ENCODE measurements at places on chromosomes 16 and 17. TPM values are rescaled to one million over a fixed set of nuclear protein-coding genes. Genes with fewer than 3 reads are reported as not detected.

Gene KRT27
- not detected for total RNA-seq

Gene JUP
- total RNA-seq, result 0.99 TPM

Gene SNX20
- 49.9 TPM for total RNA-seq

DNA sequence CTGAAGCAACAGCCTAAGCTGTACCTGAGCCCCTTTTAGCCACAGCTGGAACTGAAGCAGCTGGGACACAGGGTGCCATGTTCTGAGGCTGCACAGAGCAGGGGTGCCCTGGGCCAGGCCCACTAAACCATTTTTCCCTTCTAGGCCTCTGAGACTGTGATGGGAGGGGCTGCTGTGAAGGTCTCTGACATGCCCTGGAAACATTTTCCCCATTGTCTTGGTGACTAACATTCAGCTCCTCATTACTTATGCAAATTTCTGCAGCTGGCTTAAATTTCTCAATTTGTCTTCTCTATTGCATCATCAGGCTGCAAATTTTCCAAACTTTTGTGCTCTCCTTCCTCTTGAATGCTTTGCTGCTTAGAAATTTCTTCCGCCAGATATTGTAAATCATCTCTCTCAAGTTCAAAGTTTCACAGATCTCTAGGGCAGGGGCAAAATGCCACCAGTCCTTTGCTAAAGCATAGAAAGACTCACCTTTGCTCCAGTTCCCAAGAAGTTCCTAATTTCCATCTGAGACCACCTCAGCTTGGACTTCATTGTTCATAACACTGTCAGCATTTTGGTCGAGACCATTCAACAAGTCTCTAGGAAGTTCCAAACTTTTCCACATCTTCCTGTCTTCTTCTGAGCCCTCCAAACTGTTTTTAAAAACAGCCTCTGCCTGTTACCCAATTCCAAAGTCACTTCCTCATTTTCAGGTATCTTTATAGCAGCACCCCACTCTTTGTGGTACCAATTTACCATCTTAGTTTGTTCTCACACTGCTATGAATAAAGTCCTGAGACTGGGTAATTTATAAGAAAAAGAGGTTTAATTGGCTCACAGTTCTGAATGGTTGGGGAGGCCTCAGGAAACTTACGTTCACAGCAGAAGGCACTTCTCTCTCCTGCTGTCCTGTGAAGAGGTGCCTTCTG, 49.8 kb downstream of the TMEM100 start:
- no peak overlapping the region for H3K4me3 ChIP-seq
- peaks cover 43% of the 10 kb centered on the region for H3K27me3 ChIP-seq
- DNase-seq, result no peak
- H3K36me3 ChIP-seq, result peaks cover 2% of the 10 kb centered on the region
- peak overlapping the region; percentile 31 for H3K27ac ChIP-seq

GRCh38 chr17:64398320-64398719, 7.7 kb upstream of the PECAM1 start:
- no peaks in the 10 kb centered on the region for H3K27me3 ChIP-seq
- H3K4me1 ChIP-seq, result peaks cover 54% of the 10 kb centered on the region
- H3K36me3 ChIP-seq, result no peaks in the 10 kb centered on the region
- H3K4me3 ChIP-seq, result peak overlapping the region; percentile 53
- H3K27ac ChIP-seq, result peak overlapping the region; percentile 59
- DNase-seq, result no peak

- H3K4me1 ChIP-seq, result no peaks in the 10 kb centered on the region
- no peak within 1 kb of the TSS for H3K27ac ChIP-seq
- DNase-seq, result no peak
- H3K27me3 ChIP-seq, result peaks cover 66% of the 10 kb centered on the region
Observed at GRCh38 chr17:2749058-2749783, at the start of gene CCDC92B. CCDC92B (minus strand) TSS chr17:2749652; CDS start chr17:2735145, 14,507 bp downstream.

- H3K27me3 ChIP-seq, result no peaks in the 10 kb centered on the region
- DNase-seq, result no peak
- H3K4me1 ChIP-seq, result peaks cover 13% of the 10 kb centered on the region
- H3K36me3 ChIP-seq, result no peaks in the 10 kb centered on the region
- no peak overlapping the region for H3K4me3 ChIP-seq
- no peak overlapping the region for H3K27ac ChIP-seq
Observed at GRCh38 chr17:44792276-44792675, 33.5 kb downstream of the ADAM11 start.

DNA sequence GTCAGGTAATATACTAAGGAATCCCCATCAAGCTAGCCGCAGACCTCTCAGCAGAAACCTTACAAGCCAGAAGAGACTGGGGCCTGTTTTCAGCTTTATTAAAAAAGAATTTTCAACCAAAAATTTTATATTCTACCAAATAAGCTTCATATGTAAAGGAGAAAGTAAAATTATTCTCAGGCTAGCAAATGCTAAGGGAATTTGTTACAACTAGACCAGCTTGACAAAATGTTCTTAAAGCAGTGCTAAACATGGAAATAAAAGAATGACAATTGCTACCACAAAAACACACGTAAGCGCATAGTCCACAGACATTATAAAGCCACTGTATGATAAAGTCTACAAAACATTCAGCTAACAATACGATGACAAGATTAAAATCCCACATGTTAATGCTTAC, 449.4 kb upstream of the MON1B start:
- no peaks in the 10 kb centered on the region for H3K27me3 ChIP-seq
- no peak overlapping the region for H3K4me3 ChIP-seq
- H3K27ac ChIP-seq, result no peak overlapping the region
- no peak for DNase-seq

- no peak overlapping the region for H3K4me3 ChIP-seq
- H3K27ac ChIP-seq, result no peak overlapping the region
- no peaks in the 10 kb centered on the region for H3K36me3 ChIP-seq
- H3K4me1 ChIP-seq, result peaks cover 14% of the 10 kb centered on the region
- H3K27me3 ChIP-seq, result no peaks in the 10 kb centered on the region
Observed at GRCh38 chr17:64786337-64786736, 124.2 kb upstream of the SMURF2 start.

- H3K36me3 ChIP-seq, result peaks cover 3% of the 10 kb centered on the region
- no peaks in the 10 kb centered on the region for H3K27me3 ChIP-seq
- peaks cover 99% of the 10 kb centered on the region for H3K4me1 ChIP-seq
- peak overlapping the region; percentile 82 for H3K27ac ChIP-seq
- DNase-seq, result peak; percentile 41
- H3K4me3 ChIP-seq, result peak overlapping the region; percentile 65
Observed at GRCh38 chr16:11099672-11100205, 155.4 kb downstream of the CLEC16A start.

DNA sequence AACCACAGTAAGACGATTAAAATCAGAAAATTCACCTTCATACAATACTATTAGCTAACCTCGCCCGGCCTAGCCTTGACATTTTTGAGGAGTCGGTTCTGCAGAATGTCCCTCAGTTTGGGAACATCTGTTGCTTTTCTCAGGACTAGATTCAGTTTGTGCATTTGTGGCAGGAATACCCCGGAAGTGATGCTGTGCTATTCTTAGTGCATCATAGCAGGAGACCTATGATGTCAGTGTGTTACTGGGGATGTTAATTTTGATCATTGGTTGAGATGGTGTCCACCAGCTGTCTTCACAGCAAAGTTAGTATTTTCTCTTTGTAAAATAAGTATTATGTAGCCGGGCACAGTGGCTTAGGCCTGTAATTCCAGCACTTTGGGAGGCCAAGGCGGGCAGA, 21.5 kb upstream of the HELZ start:
- no peak overlapping the region for H3K4me3 ChIP-seq
- no peaks in the 10 kb centered on the region for H3K36me3 ChIP-seq

DNA sequence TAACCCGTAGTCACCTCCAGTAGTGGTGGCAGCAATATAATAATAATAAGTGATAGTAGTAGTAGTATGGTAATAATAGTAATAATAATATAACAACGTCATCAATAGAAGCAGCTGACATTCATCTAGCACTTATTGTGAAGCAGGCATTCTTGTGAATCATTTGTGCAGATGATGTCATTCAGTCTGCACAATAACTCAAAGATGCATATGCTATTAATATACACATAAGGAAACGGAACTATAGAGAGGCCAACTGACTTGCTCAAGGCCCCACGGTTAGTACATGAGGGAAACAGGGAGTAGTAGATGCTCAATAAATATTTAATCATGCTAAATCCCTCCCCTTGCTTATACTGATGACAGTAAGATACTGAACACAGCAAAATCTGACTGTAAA, 35.4 kb upstream of the GAN start:
- no peak overlapping the region for H3K4me3 ChIP-seq
- no peaks in the 10 kb centered on the region for H3K4me1 ChIP-seq
- H3K36me3 ChIP-seq, result no peaks in the 10 kb centered on the region
- H3K27ac ChIP-seq, result no peak overlapping the region
- DNase-seq, result no peak
- no peaks in the 10 kb centered on the region for H3K27me3 ChIP-seq

GRCh38 chr16:1913327-1914083, 4.7 kb downstream of the HS3ST6 start:
- H3K4me3 ChIP-seq, result no peak overlapping the region
- no peak for DNase-seq
- H3K27ac ChIP-seq, result no peak overlapping the region
- H3K27me3 ChIP-seq, result peaks cover 33% of the 10 kb centered on the region

DNA sequence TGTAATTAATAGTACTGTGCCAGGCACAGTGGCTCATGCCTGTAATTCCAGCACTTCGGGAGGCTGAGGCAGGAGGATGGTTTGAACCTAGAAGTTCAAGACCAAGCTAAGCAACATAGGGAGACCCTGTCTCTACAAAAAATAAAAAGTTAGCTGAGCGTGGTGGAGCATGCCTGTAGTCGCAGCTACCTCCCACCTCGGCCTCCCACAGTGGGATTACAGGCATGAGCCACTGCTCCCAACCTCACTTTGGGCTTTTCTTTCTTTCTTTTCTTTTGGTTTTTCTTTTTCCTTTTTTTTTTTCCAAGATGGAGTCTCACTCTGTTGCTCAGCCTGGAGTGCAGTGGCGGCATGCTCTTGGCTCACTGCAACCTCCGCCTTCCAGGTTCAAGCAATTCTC, 137.8 kb downstream of the MRM1 start:
- H3K4me1 ChIP-seq, result no peaks in the 10 kb centered on the region
- no peak for DNase-seq
- no peak overlapping the region for H3K4me3 ChIP-seq
- H3K27me3 ChIP-seq, result peaks cover 8% of the 10 kb centered on the region
- H3K27ac ChIP-seq, result no peak overlapping the region

GRCh38 chr17:75848523-75849278, 4.5 kb upstream of the UNC13D start:
- H3K27ac ChIP-seq, result peak overlapping the region; percentile 66
- H3K27me3 ChIP-seq, result no peaks in the 10 kb centered on the region
- DNase-seq, result peak; percentile 84
- no peak overlapping the region for H3K4me3 ChIP-seq

- no peaks in the 10 kb centered on the region for H3K27me3 ChIP-seq
- peak; percentile 23 for DNase-seq
- peaks cover 86% of the 10 kb centered on the region for H3K4me1 ChIP-seq
- peak overlapping the region; percentile 91 for H3K27ac ChIP-seq
Observed at GRCh38 chr16:17368951-17369350, 101.8 kb downstream of the XYLT1 start.

- H3K36me3 ChIP-seq, result peaks cover 2% of the 10 kb centered on the region
- no peaks in the 10 kb centered on the region for H3K4me1 ChIP-seq
- H3K27me3 ChIP-seq, result no peaks in the 10 kb centered on the region
- no peak for DNase-seq
Observed at GRCh38 chr16:62665269-62665668, 629.0 kb upstream of the CDH8 start.

DNA sequence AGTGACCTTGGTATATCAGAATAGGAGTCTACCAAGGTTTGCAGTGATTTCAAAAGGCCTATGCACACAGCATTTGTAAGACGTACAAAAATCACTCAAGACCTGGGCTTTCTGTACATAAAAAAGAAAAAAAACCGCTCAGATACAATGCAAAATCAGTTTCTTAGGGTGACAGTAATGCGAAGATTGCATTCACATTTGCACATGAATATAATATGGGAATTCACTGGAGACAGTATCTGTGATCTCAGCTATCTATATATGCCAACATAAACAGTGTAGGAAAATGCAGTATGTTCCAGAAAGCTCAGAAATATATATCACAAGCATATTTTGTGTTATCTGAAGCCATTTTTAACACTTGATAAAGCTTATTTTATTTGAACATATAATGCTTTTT, 176.4 kb upstream of the MYOCD start:
- H3K27me3 ChIP-seq, result no peaks in the 10 kb centered on the region
- H3K4me3 ChIP-seq, result no peak overlapping the region
- H3K36me3 ChIP-seq, result no peaks in the 10 kb centered on the region
- DNase-seq, result no peak
- no peak overlapping the region for H3K27ac ChIP-seq

GRCh38 chr17:78667741-78668640, 90.8 kb upstream of the DNAH17 start:
- H3K4me3 ChIP-seq, result no peak overlapping the region
- peaks cover 5% of the 10 kb centered on the region for H3K36me3 ChIP-seq
- no peak for DNase-seq
- H3K27ac ChIP-seq, result peak overlapping the region; percentile 8
- no peaks in the 10 kb centered on the region for H3K27me3 ChIP-seq
- H3K4me1 ChIP-seq, result peaks cover 28% of the 10 kb centered on the region

GRCh38 chr17:31388770-31389656, 2.5 kb upstream of the RAB11FIP4 start:
- DNase-seq, result peak; percentile 57
- peaks cover 40% of the 10 kb centered on the region for H3K27me3 ChIP-seq

DNA sequence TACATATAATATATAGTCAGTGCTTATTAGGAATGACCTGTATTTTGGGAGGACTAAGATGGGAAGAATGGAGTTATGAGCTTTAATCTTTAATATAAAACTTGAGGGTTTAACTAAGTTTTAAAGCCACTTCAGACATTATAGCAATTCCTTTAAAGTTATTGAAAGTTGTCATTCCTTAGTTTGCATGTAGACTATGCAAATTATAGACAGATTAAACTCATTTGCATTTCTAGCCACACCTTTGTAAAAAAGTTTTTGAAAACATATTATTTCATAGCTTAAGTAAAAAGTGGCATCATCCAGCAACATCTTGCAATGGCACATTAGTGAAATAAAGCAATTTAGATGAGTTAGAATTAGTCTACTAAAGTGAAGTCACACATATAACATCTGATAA, 49.8 kb downstream of the C17orf58 start:
- H3K4me1 ChIP-seq, result no peaks in the 10 kb centered on the region
- no peak overlapping the region for H3K27ac ChIP-seq
- H3K4me3 ChIP-seq, result no peak overlapping the region
- no peaks in the 10 kb centered on the region for H3K27me3 ChIP-seq
- H3K36me3 ChIP-seq, result peaks cover 21% of the 10 kb centered on the region
- DNase-seq, result no peak

- H3K27ac ChIP-seq, result peak overlapping the region; percentile 77
- no peak overlapping the region for H3K4me3 ChIP-seq
- no peaks in the 10 kb centered on the region for H3K27me3 ChIP-seq
- H3K36me3 ChIP-seq, result peaks cover 20% of the 10 kb centered on the region
Observed at GRCh38 chr17:7912927-7913524, 3.1 kb downstream of the RNF227 start.

- H3K4me3 ChIP-seq, result no peak overlapping the region
- peaks cover 75% of the 10 kb centered on the region for H3K4me1 ChIP-seq
- H3K27me3 ChIP-seq, result no peaks in the 10 kb centered on the region
- H3K36me3 ChIP-seq, result peaks cover 5% of the 10 kb centered on the region
- peak overlapping the region; percentile 42 for H3K27ac ChIP-seq
Observed at GRCh38 chr16:22010902-22011301, 3.0 kb downstream of the MOSMO start.

- H3K4me1 ChIP-seq, result peaks cover 31% of the 10 kb centered on the region
- H3K27ac ChIP-seq, result peak overlapping the region; percentile 63
- DNase-seq, result no peak
- peaks cover 16% of the 10 kb centered on the region for H3K36me3 ChIP-seq
- H3K4me3 ChIP-seq, result peak overlapping the region; percentile 64
- no peaks in the 10 kb centered on the region for H3K27me3 ChIP-seq
Observed at GRCh38 chr17:81888105-81888987, 3.0 kb downstream of the ALYREF start.

- H3K27ac ChIP-seq, result no peak overlapping the region
- DNase-seq, result no peak
- H3K36me3 ChIP-seq, result peaks cover 9% of the 10 kb centered on the region
- H3K27me3 ChIP-seq, result no peaks in the 10 kb centered on the region
- peaks cover 9% of the 10 kb centered on the region for H3K4me1 ChIP-seq
Observed at GRCh38 chr17:82608816-82609215, 39.4 kb downstream of the WDR45B start.

Measured in activated T-cell treated with anti-CD3 and anti-CD28 coated beads, Interleukin-2, amount 50 U/mL, for 72 hours (primary cell).